ENCODE measurements at places on chromosomes 16 and 17. TPM values are rescaled to one million over a fixed set of nuclear protein-coding genes. Genes with fewer than 3 reads are reported as not detected.

The SENP3 gene
- total RNA-seq = 106 TPM

The SRCIN1 gene
- total RNA-seq = 0.05 TPM

The IRX6 gene
- not detected for total RNA-seq

DNA sequence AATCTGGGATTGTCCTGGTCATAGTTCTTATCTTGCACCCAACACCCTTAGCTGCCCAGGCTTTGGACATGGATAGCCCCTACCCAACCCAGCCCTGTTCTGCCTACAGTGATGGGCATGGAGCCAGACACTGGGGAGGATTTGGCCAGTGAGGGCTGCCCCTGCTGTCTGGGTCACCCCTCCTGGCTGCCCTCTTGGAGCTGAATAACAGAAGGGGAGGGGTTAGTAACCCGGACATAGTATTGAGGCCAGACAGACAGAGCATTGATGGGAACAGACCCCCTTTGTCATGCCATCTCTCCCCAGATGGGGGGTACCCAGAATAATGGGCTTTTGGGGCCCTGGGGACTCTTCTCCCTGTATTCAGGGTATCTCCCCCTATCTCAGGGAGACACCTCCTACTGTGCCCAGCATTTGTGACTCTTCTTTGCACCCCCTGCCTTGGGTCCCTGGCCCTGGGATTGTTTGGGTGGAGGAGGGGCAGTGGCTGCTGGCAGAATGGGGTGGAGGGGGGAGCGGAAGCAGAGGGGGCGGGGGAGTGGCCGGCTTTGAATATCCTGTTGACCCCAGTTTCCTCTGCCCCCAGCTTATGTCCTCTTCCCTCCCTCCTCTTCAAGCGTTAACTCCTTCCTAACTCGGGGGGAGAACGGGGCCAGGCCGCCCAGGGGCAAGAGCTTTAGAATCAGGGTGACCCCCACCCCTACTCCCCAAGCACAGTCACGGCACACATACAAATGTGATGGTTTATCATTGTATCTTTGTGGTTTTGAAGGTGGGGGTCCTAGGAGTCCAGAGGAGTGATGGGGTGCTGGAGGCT lies 17.0 kb downstream of the GJD3 start:
- peak; percentile 66 for DNase-seq

The USP6 gene
- not detected for total RNA-seq

The SULT1A4 gene
- 6.1 TPM for total RNA-seq

The KRTAP4-1 gene
- not detected for total RNA-seq

DNA sequence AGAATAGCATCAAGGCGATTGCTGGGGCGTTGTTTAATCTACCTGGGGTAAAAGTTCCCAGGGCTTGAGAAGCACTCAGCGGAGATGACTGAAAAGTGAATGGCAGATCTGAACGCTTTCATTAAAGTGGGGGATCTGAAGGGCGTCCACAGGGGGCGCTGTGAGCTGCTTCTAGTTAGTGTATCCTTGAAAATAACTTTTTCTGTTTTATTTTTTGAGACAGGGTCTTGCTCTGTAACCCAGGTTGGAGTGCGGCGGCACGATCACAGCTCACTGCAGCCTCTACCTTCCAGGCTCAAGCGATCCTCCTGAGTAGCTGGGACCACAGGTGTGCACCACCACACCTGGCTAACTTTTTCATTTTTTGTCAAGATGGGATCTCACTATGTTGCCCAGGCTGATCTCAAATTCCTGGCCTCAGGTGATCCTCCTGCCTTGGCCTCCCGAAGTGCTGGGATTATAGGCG lies 360.4 kb downstream of the SEC14L1 start:
- DNase-seq = no peak

DNA sequence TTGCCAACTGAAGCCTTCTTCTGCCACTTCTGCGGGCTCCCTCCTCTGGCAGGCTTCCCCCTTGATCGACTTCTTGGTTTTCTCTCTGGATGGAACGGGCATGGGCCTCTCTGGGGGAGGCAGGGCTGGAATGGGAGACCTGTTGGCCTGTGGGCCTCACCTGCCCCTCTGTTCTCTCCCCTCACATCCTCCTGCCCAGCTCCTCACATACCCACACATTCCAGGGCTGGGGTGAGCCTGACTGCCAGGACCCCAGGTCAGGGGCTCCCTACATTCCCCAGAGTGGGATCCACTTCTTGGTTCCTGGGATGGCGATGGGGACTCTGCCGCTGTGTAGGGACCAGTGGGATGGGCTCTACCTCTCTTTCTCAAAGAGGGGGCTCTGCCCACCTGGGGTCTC lies 6.5 kb upstream of the LASP1NB start:
- DNase-seq = no peak

The CDYL2 gene
- total RNA-seq = 0.05 TPM

The SSTR5 gene
- total RNA-seq = not detected

The ACSM2A gene
- total RNA-seq = not detected

DNA sequence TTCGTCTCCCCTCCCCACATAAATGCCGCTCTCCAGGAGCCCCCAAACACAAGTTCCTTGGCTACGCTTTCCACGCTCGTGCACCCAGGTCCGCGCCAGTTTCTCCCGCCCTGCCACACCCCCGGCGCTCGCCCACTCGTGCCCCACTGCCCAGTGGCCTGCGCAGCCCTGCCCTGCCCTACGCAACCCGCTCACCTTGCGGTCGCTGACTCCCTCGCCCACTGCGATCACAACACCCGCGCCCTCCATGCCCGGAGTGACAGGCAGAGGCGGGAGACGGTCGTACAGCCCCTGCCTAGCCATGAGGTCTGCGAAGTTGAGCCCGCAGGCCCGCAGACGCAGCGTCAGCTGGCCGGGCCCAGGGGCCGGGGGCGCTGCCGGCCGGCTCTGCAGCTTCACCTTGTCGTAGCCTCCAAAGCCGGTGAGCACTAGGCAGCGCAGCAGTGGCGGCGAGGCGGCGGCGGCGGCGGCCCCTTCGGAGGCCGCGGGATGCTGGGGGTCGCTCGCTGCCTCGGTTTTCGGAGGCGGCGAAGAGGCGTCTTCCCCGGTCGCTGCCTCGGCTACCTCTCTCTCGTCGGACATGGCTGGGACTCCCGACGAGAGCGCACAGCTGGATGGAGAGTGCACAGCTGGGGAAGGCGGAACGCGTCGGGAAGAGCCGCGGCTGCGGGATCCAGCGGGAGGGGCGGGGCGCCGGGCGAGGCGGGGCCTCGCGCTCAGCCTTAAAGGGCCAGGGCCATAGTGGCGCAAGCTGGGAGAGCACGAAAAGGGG lies at the start of gene VAT1:
Gene VAT1 (minus strand): TSS at position 645 of the 772 bp plus-strand sequence. CDS start 63 bp downstream, at position 582.
- peak; percentile 88 for DNase-seq

The FZD2 gene
- 29.6 TPM for total RNA-seq

DNA sequence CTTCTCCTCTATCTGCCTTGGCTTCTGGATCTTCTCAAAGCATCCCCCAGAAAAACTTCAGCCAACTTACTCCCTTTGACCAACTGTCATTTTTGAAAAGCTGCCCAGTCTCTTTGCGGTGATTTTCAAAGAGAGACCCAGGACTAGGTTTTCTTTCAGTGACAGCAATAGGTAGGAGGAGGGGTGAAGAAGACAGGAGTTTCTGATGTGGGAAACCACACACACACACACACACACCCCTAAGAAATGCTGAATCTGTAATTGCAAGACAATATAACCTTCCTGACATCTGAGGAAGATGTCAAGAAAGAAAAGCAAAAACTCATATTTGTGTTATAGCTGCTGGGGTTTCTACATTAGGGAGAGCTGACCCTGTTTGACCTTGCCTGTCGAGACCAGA lies 5.2 kb downstream of the FAM20A start:
- DNase-seq = no peak

The TNFRSF17 gene
- not detected for total RNA-seq

DNA sequence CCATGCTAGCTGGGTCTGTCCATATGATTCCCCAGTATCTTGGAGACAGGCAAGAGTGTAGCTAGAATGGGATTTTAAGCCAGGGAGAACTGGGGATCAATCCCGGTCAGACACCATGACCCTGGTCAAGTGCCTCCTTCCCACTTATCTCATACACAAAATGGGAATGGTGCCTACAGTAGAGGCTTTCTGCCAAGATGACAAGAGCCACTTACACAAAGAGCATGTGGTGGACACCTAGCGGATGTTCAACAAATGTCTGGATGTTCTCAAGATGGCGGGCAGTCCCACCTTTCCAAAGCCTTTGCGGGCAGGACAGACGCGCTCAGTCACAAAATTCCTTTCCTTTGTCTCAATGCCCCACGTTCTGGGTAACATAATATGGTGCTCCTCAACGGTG lies 57.3 kb downstream of the MAF start:
- DNase-seq = no peak

The KCTD19 gene
- total RNA-seq = not detected

- DNase-seq = no peak
Observed at GRCh38 chr16:85782451-85782850, 16.9 kb downstream of the EMC8 start.

- no peak for DNase-seq
Observed at GRCh38 chr16:29850998-29851397, 12.0 kb downstream of the CDIPT start.

Data from MG63 (cell line).